Hepatocyte (in vitro differentiated cells): ENCODE measurements at places on chromosomes 1 and 21. TPM values are rescaled to one million over a fixed set of nuclear protein-coding genes. Genes with fewer than 3 reads are reported as not detected.

The LINGO4 gene
- total RNA-seq = not detected in 2 replicates

The LORICRIN gene
- not detected in 2 replicates for total RNA-seq

The GUCA2B gene
- total RNA-seq = 6.5 TPM in 1 of 2 replicates, not detected in the other

The ERG gene
- 4.7 and 5.1 TPM in 2 replicates for total RNA-seq

The GBP4 gene
- total RNA-seq = 0.84 and 3.9 TPM in 2 replicates

- no peak for DNase-seq
These were observed 14.5 kb downstream of the HHAT start for GRCh38 chr1:210342986-210343780.

- no peak for DNase-seq
These were observed 299.6 kb upstream of the RUNX1 start for GRCh38 chr21:35348686-35349085.

DNA sequence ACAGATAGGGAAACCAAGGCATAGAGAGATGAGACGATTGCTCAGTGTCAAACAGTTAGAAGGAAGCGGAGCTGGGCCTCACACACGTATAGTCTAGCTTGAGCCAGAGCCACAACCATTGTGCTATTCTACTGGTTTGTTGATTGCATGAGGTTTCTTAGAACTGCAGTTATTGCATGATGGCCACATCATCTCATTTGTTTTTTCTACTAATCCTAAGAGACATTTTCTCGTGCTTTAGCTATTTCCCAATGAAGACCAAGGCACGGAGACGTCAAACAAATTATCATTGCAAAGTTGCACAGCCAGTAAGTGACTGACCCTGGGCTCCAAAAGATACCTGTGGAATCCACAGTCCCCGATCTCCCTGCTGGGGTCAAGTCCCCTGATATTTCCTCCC is 25.1 kb upstream of the ZNF362 start:
- DNase-seq = no peak

DNA sequence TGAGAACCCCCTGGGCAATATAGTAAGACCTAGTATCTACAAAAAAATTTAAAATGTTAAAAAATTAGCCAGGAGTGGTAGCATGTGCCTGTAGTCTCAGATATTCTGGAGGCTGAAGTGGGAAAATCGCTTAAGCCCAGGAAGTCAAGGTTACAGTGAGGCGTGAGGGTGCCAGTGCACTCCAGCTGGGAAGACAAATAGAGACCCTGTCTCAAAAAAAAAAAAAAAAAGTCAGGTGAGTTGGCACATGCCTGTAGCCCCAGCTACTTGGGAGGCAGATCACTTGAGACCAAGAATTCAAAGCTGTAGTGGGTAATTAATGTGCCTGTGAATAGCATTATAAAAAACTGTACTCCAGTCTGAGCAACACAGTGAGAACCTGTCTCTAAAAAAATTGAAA is 4.6 kb downstream of the BECN2 start:
- DNase-seq = no peak

DNA sequence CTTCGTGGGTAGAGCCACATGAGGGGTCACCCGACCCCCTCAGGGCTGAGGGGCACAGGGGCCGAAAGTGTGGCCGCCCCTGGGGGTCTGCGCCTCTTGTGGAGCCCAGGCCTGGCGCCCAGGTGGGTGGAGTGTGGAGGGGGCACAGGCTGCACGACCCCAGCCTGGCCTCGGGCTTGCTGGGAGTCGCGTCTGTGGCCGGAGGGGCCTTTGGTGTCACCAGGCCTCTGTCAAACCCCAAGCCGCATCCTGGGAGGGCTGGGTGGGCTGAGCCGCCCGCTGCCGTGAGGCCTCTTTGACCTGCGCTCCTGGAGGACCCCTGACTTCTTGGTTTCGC is 60.7 kb downstream of the FAAP20 start:
- DNase-seq = no peak

DNA sequence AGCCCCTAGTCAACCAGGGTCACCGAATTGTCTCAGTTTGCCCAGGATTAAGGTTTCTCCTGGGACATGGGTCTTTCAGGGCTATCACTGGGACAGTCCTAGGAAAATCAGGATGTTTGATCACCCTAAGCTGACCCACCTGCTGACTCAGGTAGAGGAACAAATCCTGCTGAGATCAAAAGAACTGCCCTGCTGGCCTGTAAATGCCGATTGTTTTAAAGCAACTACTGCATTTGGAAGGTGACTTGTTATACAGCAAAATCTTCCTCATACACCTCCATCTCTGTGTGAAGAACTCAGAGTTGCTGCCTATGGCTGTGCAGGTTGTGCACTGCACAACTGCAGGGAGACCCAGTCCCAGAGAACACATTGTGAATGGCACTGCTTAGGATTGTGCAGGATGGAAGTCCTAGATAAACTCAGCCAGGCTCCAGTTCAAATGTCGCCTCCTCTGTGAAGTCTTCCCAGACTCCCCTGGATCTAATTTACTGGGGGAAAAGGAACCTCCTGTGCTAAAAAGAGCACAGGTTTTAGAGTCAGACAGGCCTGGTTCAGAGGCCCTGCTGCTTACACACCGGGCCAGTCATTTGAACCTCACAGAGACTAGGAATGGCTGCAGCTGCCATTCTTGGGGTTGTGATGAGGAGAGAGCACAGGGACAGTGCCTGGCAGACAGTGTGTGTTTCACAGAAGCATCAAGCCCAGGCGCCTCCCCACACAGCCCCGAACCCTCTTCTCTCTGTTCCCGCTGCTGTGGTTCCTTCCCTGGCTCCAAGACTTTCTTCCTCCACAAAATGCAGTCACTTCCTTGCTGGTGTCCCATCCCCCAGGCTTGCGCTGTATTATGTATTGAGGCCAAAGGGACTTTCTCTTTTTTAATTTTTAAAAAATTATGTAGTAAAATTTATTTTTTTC is 23.2 kb upstream of the LRP8 start:
- no peak for DNase-seq

DNA sequence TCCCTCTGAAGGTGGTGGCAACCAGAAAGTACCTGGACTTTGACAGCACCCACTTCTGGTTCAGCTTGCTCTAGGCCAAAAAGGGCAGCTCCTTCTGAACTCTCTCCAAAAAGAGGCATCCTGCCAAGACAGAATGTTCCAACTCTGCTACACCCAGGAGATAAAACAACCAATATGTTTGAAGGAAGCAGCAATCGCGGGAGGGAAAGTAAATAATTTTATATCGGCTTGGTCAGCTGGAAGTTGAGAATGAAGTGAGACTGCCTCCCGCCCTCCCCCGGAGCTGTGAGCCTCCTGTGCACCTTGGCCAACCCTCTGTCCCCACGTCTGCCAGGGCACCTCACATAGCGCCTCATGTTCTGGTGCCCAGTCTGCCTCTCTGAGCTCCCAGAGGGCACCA is 130.3 kb upstream of the ATP1A1 start:
- no peak for DNase-seq

GRCh38 chr1:25917996-25918395 is 11.8 kb upstream of the STMN1 start:
- no peak for DNase-seq

DNA sequence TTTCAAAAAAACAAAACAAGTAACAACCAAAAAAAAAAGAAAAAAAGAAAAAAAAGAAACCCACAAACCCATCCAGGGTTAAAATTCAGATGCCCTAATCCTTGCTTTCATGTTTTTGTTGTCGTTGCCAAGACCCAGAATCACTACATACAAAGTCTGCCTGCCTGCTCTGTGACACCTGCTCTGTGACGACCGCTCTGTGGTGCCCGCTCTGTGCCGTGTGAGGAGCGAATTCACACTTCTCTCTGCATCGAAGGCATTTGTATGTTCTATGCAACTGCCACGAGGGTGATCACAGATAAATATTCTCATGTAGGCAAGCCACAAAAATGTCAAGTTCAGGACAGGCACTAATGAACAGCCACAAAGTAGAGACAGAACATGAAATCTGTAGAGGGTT is 178.6 kb downstream of the SLC45A1 start:
- no peak for DNase-seq

- no peak for DNase-seq
These were observed 14.9 kb downstream of the SLC1A7 start for GRCh38 chr1:53127546-53127945.

DNA sequence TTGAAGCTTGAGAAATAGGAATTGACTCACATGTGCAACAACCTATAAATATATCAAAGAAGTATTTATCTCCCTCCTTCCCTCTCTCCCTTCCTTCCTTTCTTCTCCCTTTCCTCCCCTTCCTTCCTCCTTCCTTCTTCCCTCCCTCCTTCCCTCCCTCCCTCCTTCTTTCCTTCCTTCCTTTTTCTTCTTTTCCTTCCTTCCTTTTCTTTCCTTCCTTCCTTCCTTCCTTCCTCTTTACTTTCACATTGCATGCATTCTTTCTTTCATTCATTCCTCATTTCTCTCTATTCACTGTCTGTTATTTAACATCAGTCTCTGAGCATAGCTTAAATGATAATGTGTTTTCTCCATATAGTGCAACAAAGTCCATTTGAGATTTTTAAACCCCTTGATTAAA is 214.2 kb downstream of the CHRM3 start:
- no peak for DNase-seq

DNA sequence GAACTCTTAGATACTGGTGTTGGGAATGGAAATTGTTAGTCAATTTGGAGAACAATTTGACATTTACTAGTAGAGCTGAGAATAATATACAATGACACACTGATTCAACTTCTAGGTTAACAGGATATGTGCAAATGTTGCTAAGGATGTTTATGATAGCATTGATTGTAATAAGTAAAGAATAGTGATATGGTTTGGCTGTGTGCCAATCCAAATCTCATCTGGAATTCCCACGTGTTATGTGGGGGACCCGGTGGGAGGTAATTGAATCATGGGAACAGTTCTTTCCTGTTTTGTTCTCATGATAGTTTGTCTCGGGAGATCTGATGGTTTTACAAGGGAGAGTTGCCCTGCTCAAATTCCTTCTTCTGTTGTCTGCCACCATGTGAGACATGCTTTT is 302.4 kb upstream of the TMPRSS15 start:
- no peak for DNase-seq

- no peak for DNase-seq
These were observed 61.5 kb upstream of the RAVER2 start for GRCh38 chr1:64683419-64683818.

DNA sequence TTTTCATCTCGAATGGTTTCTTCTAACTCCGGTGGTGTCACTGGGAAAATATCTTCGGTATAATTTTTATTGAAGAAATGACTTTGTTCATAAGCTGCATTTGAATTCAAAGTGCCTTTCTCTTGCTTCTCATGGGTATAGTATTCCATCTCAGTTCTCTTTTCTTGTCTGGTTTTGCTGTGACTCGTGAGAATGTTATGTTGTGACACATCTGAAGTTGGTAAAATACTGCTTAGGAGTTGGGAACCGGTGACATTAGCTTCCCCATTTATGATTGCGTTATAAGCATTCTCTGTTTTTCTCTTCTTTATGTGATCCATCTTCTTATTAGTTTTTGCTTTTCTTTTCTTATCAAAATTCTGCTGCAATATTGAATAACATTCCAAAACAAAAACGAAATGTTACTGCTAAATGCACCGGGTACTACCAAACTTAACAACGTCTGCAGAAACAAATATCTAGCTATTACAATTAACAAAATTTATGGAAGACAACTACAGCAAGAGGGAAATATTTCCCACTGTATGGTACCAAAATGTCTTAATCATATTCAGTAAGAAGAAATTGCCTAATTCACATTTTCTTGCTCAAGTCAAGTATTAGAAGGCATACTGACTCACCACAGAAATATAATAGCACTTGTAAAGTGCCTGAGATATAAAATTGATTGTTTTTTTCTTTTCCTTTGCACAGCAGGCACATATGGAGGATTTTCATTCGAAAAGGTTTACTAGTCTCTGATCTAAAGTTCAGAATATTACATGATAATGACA is 15.5 kb downstream of the LRIF1 start:
- DNase-seq = no peak

- no peak for DNase-seq
These were observed 194.0 kb downstream of the TOMM20 start for GRCh38 chr1:234934611-234935033.

GRCh38 chr1:245390975-245391374 is 236.2 kb downstream of the KIF26B start:
- DNase-seq = no peak
